DND-41 (cell line): ENCODE measurements at places on chromosomes 7 and 10.

DNA sequence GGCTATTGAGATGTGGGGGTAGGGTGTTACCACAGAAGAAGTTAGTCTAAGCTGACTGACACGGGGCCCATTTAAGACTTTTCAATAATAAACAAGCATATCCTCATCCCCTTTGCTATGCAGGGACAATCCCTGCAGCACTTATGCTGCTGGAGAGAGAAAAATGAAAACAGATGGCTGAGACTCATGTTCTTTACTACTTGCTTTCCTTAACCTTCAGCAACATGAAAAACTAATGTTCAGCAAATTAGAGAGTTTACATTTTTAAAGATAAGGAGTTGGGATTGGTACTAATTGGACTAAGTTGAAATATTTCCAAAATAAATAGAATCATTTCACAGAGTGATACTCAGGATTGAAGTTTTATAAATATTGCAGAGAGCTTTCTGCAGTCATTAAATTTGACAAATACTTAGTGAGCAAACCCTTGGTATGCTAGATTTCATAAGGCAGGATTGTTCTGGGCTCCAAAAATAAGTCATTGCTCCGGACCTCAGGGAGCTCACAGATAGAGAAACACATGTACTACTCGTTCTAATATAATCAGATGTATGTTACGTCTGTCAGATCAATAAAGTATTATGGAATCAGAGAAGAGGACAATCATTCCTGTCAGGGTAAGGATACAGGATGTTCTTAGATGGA, 147.1 kb upstream of the LRRN3 start:
- no peak for DNase-seq

DNA sequence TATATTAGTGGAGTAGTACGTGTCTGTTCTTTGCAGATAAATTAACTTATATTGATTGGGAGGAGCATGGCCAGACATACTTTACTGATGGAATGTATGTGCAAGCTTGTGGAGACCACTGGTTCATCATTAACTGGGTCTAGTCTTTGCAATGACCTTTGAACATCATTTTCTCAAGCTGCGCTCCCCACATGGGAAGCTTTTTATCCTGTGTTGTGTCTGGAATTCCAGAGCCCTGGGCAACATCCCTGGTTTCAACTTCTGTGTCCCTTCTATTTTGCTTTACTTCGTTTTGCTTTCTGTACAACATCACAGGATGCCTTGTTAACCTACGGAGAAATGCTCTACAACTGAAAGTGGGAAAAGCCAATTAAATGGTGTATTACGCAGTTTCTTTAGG, 38.3 kb downstream of the MACROH2A2 start:
- no peak for DNase-seq

- peak; percentile 10 for DNase-seq
These were observed 150.2 kb downstream of the NSUN6 start for GRCh38 chr10:18501198-18501597.

- no peak for DNase-seq
These were observed 17.7 kb upstream of the NODAL start for GRCh38 chr10:70459061-70459773.

DNA sequence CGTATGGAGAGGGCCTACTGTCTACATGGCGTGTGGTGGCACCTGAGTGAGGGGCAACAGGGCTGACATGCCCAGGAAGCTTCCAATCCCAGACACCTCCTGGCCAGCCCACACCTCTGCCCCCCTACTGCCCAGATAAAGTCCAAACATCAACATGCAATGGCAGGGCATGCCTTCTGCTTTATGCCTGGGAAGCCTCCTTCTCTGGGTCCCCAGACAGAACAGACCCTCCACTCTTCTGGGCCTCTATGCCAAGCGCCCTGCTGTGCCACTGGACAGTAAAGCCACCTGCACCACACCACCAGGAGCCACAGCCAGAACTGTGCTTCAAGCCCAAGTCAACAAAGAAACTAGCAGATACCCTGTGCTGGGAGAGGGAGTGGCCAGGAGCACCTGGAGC, 12.5 kb downstream of the TMEM72 start:
- no peak for DNase-seq
